ENCODE measurements at places on chromosomes 13 and 19.
A peak's percentile ranks its signal among the peaks of the same experiment; 100 is the strongest.

DNA sequence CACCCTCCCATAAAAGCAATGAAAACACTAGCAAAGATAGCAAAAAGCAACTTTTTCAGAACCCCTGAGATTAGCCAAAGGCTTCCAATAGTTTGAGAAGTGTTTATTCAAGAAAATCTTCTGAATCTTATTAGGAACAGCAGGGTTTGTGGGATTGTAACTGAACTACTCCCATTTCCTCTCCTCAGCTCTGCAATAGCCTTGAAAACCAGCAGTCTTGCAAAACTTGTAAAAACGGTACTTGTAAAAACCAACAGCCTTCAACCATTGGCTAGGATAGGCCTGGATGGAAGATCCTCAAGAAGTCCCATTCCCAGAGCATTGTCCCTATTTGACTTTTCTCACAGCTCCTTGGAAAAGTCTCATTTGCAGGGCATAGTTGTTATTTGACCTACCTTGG is 12.1 kb downstream of the RNASEH2B start:
- H3K36me3 ChIP-seq, result peaks cover 69% of the 10 kb centered on the region
- H3K4me1 ChIP-seq, result peaks cover 20% of the 10 kb centered on the region
- no peaks in the 10 kb centered on the region for H3K27me3 ChIP-seq
- H3K27ac ChIP-seq, result no peak overlapping the region

DNA sequence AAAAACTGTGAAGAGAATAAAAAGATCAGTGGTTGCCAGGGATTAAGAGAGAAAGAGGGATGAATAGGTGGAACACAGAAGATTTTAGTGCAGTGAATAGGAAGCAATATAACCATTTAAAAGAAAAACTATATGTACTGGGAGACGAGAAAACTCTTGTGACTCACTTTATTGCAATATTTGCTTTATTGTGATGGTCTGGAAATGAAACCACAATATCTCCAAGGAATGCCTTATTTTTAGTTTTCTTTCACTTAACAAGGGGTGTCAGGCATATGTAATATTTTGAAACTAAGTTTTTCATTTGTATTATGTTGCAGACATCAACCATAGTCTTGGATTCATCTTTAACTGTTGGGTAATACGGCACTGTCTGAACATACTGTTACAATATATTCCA is 1308.2 kb downstream of the PCDH9 start:
- H3K36me3 ChIP-seq, result no peaks in the 10 kb centered on the region
- no peaks in the 10 kb centered on the region for H3K27me3 ChIP-seq
- no peak overlapping the region for H3K4me3 ChIP-seq
- no peak overlapping the region for H3K27ac ChIP-seq

GRCh38 chr19:40089462-40089861 is 1.3 kb downstream of the ZNF780A start:
- H3K27ac ChIP-seq, result peak overlapping the region; percentile 100
- H3K4me1 ChIP-seq, result peaks cover 35% of the 10 kb centered on the region
- H3K27me3 ChIP-seq, result peaks cover 4% of the 10 kb centered on the region
- peak overlapping the region; percentile 100 for H3K4me3 ChIP-seq

GRCh38 chr19:31562966-31563612 is 213.9 kb upstream of the TSHZ3 start:
- no peak overlapping the region for H3K4me3 ChIP-seq
- no peak for DNase-seq
- H3K27ac ChIP-seq, result no peak overlapping the region
- no peaks in the 10 kb centered on the region for H3K36me3 ChIP-seq
- no peaks in the 10 kb centered on the region for H3K4me1 ChIP-seq

GRCh38 chr13:111177081-111177711 is 62.1 kb downstream of the ARHGEF7 start:
- no peaks in the 10 kb centered on the region for H3K27me3 ChIP-seq
- peaks cover 80% of the 10 kb centered on the region for H3K4me1 ChIP-seq
- H3K36me3 ChIP-seq, result peaks cover 91% of the 10 kb centered on the region
- peak overlapping the region; percentile 94 for H3K27ac ChIP-seq
- peak; percentile 72 for DNase-seq

DNA sequence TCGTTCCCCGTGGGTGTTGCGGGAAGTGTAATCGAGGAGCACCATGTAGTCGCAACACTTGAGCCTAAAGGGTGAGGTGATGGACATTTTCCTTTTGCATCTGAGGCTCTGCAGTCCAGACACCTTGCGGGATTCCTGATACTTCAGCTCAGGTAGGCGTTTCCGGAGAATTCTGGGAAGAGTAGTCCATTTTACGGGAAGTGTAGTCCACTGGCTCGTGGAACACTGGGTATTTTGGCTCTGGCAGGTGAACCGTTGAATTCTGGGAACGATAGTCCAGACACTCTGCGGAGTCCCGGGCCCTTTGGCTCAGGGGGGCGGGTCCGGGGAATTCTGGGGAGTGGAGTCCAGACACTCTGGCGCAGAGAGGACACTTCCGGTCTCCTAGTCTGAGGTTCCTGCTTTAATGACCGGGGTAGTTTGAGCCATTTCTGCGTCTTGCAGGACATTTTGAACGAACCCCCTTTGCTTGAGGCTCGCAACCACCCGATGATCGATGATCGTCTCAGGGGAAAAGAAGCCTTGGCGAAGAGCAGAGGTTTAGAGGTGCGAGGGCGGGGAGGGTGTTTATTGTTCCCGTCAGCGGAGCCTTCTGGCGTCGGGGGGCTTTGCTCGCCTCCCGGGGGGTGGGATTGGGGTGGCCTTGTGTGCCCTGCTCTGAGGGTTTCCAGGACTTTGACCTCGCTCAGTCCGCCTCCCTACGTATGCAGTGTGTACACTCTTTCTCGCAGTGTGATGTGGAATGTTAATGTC is at the start of gene ZNF223:
TSS of gene ZNF223 (plus strand) at position 387 of the 753 bp plus-strand sequence. CDS start 3,141 bp downstream, outside the sequence.
- H3K36me3 ChIP-seq, result peaks cover 31% of the 10 kb centered on the region
- H3K27me3 ChIP-seq, result no peaks in the 10 kb centered on the region
- H3K27ac ChIP-seq, result peak within 1 kb of the TSS; percentile 50
- H3K4me1 ChIP-seq, result peaks cover 20% of the 10 kb centered on the region
- H3K4me3 ChIP-seq, result peak within 1 kb of the TSS; percentile 79

DNA sequence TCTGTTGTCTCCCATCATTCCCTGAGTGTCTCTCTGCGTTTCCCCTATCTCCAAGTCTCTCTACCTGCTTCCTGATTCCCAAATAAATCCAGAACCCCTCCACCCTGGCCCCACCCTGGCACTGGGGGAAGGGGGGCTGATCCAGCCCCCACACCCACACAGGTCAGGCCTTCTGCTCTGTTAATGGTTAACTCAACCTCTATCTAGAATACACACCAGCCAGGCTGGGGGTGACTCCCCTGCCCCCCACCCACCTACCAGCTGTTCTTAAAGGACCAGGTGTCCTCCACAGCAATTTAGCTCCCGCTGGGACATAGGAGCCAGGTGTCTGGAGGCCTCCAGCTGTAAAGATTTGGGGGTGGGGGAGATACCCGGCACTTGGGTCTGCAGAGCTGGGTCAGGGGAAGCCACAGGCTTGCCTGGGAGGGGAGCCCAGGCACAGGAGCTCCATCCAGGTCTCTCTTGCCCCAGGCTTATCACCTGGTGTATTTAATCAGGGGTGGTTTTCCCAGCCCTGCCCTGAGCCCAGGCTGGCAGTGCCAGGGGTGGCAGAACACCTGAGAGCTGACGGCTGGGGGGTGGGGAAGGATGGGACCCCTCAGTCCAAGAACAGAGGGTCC is 3.9 kb downstream of the IRF2BP1 start:
- H3K27ac ChIP-seq, result no peak overlapping the region
- DNase-seq, result no peak
- H3K4me3 ChIP-seq, result no peak overlapping the region
- peaks cover 37% of the 10 kb centered on the region for H3K4me1 ChIP-seq
- H3K36me3 ChIP-seq, result no peaks in the 10 kb centered on the region
- peaks cover 15% of the 10 kb centered on the region for H3K27me3 ChIP-seq

DNA sequence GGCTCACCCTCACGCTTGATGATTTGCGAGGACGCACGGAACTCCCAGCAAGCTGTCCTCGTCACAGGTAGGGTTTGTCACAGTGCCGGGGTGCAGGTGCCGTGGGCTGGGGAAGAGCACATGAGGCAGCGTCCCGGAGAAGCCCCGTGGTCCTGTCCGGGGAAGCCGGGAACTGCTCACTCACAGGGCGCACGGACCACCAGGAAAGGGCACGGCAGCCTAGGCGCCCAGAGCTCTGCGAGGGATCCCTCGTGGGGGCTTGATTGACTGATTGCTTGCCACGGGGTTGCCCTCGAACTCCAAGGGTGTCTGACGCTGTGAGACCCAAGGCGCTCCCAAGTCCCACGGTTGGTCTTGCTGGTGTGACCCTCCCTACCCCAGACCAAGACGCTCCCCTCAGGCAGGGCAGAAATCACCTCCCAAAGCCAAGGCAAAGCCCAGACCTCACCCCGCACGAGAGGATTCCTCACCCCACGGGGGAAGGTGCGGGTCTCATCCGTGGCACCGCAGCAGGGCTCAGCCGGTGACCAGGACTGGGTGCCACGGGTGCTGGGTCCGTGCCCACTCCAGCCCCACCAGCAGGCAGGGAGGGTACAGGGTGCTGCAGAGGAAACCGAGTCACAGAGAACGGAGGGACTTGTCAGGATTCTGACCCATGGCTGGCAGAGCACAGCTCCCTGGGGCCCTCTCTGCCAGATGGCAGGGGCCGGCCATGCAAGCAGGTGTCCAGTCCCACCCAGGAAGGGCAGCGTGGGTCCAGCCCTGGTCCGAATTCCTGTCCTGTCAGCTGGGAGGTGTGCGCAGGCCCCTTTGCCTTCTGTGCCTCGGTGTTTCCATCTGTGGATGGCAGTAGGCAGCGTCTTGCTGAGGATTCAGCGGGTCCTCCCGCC is 7.7 kb downstream of the C2CD4C start:
- no peak overlapping the region for H3K4me3 ChIP-seq
- no peak overlapping the region for H3K27ac ChIP-seq
- DNase-seq, result no peak
- H3K27me3 ChIP-seq, result no peaks in the 10 kb centered on the region
- no peaks in the 10 kb centered on the region for H3K36me3 ChIP-seq
